ENCODE measurements at places on chromosomes 16 and 17.

GRCh38 chr17:50681263-50682200, 26.2 kb downstream of the ANKRD40 start:
- peak; percentile 14 for DNase-seq

- no peak for DNase-seq
Observed at GRCh38 chr16:49932434-49932833, 76.5 kb upstream of the ZNF423 start.

- DNase-seq, result no peak
Observed at GRCh38 chr17:1007310-1008007, 10.5 kb downstream of the TIMM22 start.

DNA sequence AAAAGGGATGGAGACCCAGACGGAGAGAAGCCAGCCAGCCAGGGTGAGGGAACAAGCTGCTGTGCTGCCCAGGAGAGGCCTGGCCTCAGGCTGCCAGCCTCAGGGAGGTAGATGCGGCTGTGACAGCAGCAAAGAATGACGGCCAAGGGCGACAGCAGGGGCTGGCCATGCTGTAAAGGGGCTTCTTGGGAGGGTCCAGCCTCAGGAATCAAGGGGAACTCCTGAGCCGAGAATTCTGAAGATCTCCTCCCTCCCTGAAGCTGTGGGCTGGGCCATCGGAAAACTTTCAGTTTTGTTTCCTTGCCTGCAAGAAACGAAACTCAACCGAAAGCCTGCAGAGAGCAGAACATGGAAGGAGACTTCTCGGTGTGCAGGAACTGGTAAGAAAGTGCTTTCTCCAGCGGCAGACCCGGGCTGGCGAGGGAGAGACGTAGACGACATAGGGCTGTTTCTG, at the start of gene XAF1:
Gene XAF1, plus strand, starts transcription at position 316 of the 454 bp plus-strand sequence. Its CDS starts 33 bp downstream, at position 349.
- DNase-seq, result no peak

- DNase-seq, result no peak
Observed at GRCh38 chr17:67417507-67417906, 40.4 kb downstream of the PITPNC1 start.

DNA sequence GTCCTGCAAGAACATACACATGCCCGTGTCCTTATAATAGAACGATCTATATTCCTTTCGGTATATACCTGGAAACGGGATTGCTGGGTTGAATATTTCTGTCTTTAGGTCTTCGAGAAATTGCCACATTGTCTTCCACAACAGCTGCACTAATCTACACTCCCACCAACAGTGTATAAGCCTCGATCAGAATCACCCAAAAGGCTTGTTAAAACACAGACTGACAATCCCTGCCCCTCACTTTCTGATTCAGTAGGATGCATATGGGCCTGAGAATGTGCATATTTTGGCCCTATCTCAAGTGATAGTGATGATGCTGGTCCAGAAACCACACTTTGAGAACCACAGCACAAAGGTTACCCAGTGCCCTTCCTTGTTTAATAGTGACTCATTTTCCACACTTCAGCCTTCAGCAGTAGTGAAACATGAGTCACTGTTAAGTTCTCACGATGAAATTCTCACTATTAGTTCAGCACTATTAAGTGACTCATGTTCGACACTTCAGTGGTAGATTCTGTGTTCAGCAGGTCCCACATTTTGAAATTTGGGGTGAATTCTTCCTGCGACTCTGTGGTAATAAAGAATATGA, 215.6 kb downstream of the GRIN2A start:
- no peak for DNase-seq

All from NCI-H1436 treated with DMSO at 0.1 percent for 48 hours (cell line).